ENCODE measurements at places on chromosomes 7 and 10.
A peak's percentile ranks its signal among the peaks of the same experiment; 100 is the strongest.

GRCh38 chr7:37475646-37476045 is 27.0 kb upstream of the ELMO1 start:
- DNase-seq: no peak

GRCh38 chr7:119413314-119413805 is 859.6 kb upstream of the KCND2 start:
- no peak for DNase-seq

- no peak for DNase-seq
Observed at GRCh38 chr7:16975712-16976111, 93.9 kb upstream of the AGR3 start.

DNA sequence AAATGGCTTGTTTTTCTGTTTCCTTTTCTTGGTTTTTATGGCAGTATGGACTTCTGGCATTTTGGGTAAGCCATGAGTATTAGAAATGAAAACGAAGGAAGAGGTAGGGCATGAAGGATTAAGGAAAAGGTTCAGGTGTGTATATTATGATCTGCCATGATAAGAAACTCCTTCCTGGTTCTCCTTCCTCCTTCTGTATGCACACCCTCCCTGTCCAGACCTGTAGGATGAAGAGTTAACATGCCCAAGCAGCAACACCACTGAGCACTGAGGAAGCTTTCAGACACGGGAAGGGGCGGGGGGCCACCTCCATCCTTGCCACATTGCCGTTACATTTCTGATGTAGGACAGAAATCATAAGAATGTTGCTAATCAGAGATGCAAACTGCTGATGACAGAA is 361.0 kb upstream of the ZMIZ1 start:
- DNase-seq: no peak

GRCh38 chr7:23523486-23524075 is 8.2 kb downstream of the TRA2A start:
- no peak for DNase-seq

GRCh38 chr10:34920578-34920977 is 105.5 kb upstream of the PARD3 start:
- no peak for DNase-seq

DNA sequence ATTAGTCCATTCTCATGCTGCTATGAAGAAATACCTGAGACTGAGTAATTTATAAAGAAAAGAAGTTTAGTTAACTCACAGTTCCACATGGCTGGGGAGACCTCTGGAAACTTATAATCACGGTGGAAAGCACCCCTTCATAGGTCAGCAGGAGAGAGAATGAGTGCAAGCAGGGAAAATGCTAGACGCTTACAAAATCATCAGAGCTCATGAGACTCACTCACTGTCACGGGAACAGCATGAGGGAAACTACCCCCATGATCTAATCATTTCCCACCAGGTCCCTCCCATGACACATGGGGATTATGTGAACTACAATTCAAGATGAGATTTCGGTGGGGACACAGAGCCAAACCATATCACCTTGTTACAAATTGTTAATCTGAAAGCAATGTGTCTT is 15.8 kb downstream of the TAS2R39 start:
- no peak for DNase-seq

DNA sequence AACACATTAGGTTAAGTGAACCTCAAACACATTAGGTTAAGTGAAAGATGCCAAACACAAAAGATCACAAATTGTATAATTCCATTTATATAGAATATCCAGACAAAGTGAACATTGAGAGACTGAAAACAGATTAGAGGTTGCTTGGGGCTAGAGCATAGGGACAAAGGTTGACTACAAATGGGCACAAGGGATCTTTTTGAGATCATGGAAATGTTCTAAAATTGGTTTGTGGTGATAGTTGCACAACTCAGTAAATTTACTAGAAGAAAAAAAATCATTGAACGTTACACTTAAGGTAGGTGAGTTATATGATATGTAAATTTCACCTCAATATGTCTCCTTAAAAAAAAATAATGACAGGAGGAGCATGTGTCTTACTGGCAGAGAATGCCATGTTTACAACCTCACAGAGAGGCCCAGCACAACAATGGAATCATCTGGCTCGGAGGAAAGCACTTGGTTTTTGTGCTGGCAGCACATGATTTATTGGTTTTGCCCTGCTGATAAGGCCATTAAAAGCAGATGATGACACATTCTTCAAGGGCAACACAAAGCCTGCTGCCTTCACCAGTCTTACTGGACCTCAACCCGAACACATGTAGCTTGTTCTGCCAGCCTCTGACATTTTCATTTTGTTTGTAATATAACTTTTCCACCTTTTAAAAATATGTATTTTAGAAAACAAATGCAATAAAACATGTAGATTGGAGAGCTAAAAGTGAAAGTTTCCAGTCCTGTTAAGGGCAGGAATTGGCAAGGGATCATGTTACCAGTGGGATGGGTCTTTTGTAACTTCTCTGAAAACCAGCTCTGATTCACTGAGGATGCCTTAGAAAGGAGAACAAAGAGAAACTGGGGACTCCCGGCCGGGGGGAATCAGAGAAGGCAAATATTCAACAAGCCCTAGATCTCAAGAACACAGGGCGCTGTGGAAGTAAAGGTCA is 11.9 kb upstream of the LMOD2 start:
- DNase-seq: peak; percentile 50

GRCh38 chr10:80964179-80964578 is 426.5 kb downstream of the SH2D4B start:
- no peak for DNase-seq

DNA sequence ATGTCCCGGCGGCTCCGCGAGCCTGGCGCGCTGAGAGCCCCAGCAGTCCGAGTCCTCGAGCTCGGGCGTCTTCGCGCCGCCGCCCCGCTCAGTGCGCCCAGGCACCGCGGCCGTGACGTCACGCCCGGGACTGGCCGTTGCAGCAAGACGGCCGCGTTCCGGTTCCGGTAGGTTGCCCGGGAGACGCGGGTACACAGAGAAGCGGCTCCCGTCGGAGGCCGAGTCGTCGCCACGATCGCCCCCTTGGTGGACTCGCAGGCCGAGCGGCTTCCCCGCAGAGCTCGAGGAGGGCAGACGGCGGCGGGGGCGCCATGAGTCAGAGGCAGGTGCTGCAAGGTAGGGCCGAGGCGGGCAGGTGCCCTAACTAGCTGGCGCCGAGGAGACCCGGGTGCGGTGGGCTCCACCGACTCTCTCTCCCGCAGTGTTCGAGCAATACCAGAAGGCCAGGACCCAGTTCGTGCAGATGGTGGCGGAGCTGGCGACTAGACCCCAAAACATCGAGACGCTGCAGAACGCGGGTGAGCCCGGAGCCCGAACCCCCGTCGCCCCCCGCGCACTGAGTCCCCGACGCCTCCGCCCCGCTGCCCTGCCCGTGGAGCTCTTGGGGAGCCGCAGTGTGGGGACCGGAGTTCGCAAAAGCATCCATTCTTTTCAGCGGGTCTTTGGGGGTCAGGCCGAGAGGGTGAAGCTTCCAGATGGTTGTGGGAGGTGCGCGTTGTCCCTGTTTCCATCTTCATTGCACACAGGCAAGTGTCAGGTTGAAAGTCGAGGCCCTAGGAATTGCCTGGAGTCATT is at the start of gene SPAG6:
Gene SPAG6 (plus strand): TSS at position 196 of the 795 bp plus-strand sequence. CDS start 116 bp downstream, at position 312.
- no peak for DNase-seq

- no peak for DNase-seq
Observed at GRCh38 chr7:63080831-63081230, 917.8 kb upstream of the ZNF722 start.

DNA sequence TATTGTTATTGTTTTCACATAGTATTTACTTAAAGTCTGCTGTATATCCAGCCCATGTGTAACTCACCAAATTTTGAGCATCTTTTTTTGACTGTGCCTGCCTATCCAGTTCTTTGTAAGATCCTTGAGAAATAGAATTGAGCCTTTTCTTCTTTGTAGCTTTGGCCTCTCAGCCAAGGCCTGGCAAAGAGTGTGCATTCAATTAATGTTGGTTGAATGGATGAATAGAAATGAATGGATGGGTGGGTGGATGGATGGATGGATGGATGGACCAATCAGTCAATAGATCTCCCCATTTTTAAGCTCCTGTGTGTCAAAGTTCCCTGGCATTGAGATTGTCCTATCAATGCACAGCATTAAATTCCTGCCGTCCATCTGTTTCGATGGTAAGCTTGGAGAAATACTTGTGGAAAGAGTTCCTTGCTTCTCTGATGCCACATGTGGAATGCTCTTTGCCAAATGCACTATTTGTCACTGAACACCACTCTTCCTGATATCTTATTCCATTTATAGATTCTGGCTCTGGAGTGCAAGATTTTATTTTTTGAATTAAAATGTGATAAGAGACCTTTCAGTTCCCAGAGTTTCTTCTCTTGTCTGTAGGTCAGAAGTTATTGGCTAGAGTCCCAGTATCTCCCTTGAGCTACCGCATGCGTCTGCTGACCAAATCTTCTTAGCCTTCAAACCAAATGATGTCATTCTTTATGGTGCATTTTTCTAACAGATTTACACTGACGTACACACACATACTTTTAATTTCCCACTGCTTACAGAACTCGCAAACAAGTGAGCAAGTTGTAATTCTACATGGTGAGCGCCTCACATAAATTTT is 20.7 kb upstream of the ADRB1 start:
- DNase-seq: peak; percentile 66

DNA sequence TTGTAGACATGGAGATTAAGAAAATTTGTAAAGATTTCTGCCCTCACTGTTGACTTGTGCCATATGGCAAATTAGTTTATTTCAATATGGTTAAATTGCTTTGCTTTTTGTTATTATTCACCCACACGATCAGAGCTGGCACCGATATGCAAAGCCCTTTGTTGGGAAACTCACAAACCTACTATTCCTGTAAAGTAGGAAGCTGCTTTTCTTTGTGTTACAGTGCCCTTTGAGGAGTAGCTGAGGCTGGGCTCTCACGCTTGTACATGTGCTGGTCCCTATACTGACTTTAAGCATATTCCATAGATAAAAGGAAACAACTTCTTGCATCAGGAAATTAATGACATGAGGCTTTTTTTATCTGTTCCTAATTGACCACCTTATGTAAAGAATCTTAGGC is 17.6 kb upstream of the AOAH start:
- DNase-seq: no peak

DNA sequence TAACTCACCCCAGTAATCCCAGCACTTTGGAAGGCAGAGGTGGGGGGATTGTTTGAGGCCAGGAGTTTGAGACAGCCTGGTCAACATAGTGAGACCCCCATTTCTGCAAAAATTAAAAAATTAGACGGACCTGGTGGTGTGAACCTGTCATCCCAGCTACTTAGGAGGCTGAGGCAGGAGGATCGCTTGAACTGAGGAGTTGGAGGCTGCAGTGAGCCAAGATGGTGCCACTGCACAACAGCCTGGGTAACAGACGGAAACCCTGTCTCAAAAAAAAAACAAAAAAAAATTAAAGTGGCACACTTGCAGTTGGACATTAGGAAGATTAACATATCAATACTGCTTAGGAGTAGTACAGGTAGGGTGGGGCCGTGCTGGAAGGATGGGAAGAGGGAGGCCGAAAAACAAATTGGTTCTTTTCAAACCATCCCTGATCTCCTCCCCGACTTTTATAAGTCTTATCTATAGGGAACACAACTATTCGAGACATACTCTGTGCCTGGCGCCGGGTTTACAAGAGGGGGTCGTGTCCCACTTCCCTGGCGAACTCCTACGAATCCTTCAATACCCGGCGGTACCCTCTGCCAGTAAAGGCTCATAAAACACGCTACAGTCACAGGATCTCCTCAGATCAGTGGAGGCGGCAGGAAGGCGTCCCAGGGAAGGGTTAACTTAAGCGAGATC is 628 bp downstream of the TAF6 start:
- no peak for DNase-seq

- DNase-seq: no peak
Observed at GRCh38 chr7:128938544-128939074, 882 bp downstream of the IRF5 start.

DNA sequence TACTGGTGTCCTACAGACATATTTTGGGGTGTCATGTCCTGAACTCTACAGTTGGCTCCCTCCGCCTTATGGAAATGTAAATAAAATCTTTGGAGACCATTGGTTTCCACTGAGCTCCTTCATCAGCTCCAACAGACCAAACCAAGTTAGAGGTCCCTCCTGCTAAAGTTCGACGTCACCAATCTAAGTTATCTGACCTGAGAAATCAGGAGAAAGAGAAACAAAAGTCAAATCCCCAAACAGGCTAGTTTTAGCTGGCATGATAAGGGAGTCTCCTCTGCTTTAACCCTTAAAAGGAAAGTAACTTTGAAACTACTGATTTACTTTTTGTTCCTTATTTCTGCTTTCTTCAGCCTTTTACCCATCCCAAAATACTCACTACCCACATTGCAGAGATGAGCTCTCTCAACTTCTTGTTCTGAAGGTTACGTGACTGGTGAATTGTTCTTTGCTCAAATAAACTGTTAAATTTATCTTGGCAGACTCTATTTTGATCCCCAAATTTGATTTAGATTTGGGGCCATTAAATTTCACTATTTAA is 39.9 kb downstream of the AVL9 start:
- DNase-seq: no peak

DNA sequence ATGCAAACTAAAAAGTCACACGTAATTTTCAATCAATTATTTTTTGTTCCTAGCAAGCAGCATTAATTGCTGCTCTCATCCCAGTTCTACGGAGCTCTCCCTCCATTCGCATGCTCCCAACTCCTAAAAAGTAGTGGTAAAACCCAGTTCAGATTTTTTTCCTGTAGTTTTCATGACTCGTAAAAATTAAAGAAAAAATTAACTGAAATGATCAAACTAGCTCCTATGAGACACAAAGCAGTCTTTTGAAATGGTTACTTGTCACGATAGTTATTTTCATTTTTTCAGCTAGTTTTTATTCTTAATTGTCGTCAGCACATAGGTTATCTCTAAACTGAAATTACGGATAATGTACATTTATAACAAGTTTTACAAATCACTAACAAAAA is 1.8 kb downstream of the HNRNPA2B1 start:
- DNase-seq: no peak

DNA sequence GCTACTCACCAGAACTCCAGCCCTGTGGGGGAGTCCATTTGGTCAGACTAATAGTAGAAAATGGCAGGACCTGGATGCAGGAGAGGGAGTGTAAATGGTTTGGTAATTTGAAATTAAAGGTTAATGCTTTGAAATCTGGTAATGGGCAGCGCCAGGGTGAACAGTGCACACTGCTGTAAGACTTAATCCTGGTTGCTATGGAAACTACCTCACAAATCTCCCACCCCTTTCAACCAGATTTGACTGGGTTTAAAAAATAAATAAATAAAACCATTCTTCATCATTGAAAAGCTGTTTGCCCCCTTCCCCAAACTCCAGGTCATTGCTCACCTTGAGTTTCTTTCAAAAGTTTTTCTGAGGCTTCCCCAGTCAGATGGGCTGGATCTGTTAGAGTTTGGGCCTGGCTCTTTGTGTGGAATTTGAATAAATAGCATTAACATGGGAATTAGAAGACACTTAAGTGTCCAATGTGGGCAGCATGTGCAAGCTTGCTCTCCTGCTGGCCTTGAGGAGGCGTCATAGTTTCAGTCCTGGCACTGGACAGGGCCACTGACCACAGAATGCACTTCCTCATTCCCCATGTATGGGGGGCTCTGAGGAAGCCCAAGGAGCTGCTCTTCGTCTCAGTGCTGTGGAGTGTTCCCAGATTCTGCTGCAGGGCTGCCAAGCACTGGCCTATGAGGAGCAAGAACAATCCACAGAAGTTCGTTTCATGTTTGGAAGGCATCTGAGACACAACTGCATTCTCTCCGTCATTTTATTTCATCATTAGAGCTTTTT is 90.7 kb downstream of the LRRC4 start:
- DNase-seq: peak; percentile 49
